Gastrocnemius medialis (tissue), 4 donors: ENCODE measurements at places on chromosomes 6 and 20.
A peak's percentile ranks its signal among the peaks of the same experiment; 100 is the strongest.

- no peak for DNase-seq
Observed at GRCh38 chr6:161038229-161039031, 46.9 kb downstream of the MAP3K4 start.

GRCh38 chr6:121216928-121217327 is 117.4 kb downstream of the TBC1D32 start:
- no peak for DNase-seq

GRCh38 chr6:166716910-166717617 is 90.0 kb upstream of the RPS6KA2 start:
- DNase-seq = no peak

DNA sequence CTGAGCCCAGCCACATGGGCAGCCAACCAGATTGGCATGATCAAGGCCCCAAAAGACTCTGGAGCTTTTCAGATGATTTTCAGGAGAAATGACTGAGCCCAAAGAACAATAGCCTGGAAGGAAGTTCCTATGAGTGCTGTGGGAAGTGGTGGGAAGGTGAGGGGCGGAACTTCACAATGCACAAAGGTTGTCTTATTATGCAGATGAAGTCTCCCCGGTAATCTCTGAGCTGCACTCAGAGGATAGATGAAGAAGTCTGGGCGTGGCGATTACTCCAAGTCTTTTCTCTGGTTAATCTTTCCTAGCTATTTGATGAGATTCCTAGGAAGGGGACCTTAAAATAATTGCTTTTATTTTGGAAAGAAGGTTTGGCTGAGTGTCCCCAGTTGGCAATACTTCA is 36.9 kb downstream of the LBP start:
- DNase-seq = no peak

DNA sequence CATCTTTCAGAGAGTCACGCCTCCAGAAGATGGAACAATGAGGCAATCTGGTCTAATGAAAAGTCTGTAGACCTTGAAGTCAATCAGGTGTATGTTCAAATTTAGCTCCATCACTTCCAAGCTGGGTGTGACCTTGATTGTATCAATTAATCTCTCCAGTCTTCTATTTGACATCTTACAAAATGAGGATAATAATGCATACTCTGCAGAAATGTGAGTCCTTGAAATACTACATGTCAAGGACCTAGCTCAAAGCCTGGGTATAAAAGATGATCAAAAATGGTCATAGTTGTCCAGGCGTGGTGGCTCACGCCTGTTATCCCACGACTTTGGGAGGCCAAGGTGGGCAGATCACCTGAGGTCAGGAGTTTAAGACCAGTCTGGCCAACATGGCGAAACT is 29.8 kb downstream of the CGA start:
- no peak for DNase-seq

- DNase-seq = no peak
Observed at GRCh38 chr6:148311966-148312669, 30.5 kb upstream of the SASH1 start.

DNA sequence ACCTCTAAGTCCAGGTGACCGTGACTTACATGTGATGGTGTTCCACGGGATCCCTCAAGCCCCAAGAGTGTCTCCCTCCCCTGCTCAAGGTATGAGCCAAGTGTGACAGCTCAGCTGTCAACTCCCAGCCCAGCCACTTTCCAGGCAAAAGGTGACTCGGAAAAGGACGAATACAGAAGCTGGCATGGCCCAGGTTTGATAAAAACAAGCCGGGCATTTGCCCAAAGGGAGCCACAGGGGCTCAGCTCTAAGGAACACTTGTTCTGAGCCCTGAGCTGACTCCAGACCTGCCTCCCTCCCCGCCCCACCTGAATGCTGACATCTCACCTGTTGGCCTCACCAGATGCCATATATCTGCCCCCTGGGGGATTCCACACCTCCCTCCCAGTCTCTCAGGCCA is 43.0 kb upstream of the BPIFA2 start:
- DNase-seq = no peak

- DNase-seq = no peak
Observed at GRCh38 chr6:44603044-44603686, 215.7 kb downstream of the CDC5L start.

- DNase-seq = no peak
Observed at GRCh38 chr20:9214685-9215084, 145.8 kb downstream of the PLCB4 start.

GRCh38 chr20:16212790-16213189 is 360.5 kb downstream of the KIF16B start:
- no peak for DNase-seq

DNA sequence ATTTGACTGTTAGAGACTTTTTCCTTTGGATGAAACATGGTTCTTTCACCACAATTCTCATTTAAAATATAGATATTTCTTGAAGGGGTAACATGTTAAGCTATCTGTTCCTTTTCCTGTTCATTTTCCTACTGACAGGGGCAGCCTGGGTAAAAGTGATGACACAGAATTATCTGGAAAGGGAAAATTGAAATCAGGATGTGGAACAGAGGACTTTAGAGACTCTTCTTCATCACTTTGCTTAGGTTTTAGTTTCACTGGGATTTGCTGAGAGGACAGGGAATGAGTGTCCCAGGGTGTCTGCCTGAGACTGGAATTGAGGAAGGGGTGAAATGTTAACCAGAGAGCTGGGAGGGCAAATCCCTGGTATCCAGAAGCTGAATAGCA is 116.0 kb downstream of the RNF144B start:
- no peak for DNase-seq

DNA sequence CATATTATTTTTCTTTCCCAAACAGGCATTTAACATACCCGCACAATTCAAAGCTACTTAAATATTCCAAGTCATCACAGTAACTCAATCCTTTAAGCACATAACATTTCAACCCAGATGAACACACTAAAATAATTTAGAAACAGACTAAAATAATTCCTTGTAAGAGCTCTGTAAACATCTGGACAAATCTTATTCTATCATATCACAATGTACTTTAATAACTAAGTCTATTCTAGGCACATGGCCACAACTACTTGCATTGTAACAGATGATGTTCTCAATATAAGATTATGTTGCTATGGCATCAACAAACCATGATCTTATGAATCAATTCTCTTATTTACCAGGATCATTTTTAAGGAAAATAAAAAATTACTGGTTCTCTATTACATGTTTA is 123.2 kb upstream of the THEMIS start:
- no peak for DNase-seq

- DNase-seq = peak; percentile 13
Observed at GRCh38 chr6:147950623-147950987, 392.0 kb upstream of the SASH1 start.

DNA sequence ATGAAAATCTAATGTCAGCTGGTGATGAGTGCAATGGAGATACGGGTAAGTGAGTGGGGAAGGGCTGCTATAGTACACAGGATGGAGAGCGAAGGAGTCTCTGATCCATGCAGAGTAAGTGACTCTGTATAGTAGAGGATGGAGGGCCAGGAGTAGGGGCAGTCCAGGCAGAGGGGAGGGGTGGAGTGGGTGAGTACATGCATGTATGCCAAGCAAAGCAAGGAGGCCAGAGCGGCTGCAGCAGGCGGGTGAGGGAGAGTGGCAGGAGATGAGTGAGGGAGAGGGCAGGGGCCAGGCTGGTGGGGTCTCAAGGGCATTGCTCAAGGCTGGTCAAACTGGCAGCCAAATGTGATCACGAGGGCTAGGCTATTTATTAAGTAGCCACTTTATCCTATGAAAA is 94.0 kb downstream of the PREP start:
- DNase-seq = no peak

- no peak for DNase-seq
Observed at GRCh38 chr6:36320475-36320874, 16.2 kb downstream of the BNIP5 start.

- DNase-seq = no peak
Observed at GRCh38 chr20:50246367-50247195, 56.0 kb downstream of the CEBPB start.

GRCh38 chr6:18457065-18457737 is 70.1 kb downstream of the RNF144B start:
- DNase-seq = no peak

- no peak for DNase-seq
Observed at GRCh38 chr6:12200761-12201160, 89.4 kb upstream of the EDN1 start.

DNA sequence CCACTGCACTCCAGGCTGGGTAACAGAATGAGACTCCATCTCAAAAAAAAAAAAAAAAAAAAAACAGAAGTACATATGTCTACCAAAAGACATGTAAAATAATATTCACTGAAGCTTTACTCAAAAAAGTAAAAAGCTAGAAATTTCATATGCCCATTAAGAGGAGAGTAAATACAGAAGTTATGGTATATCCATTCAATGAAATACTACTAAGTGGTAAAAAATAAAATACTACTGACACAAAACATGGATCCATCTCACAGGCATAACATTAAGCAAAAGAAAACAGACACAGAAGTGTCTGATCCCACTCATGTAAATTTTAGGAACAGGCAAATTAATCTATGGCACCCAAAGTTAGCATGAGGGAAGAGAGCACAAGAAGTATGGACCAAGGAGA is 52.6 kb downstream of the TASP1 start:
- no peak for DNase-seq
